Activated CD4-positive, alpha-beta T cell treated with anti-CD3 and anti-CD28 coated beads for 36 hours (primary cell): ENCODE measurements at places on chromosomes 7 and 10. TPM values are rescaled to one million over a fixed set of nuclear protein-coding genes. Genes with fewer than 3 reads are reported as not detected.

Gene BAIAP2L1
- total RNA-seq, result 2.3 TPM

DNA sequence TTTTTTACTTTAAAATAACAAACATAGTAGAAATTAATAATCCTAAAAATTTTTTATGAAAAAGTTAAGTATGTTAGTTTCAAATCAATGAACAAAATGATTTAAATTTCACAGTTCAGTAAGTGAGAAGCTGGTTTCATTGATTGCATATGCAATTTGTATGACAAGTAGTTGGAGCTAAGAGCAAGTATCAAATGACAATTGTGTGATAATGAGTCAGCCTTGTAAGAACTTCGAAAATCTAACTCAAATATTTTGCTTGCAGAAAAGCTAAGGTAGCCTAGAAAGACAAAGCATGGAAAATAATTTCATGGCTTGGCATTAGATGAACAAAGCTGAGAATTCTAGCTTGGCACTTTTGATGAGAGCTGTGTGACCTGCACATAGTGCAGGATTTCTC lies 111.5 kb downstream of the HDAC9 start:
- no peak overlapping the region for H3K27ac ChIP-seq
- no peak overlapping the region for H3K4me3 ChIP-seq
- DNase-seq, result no peak
- no peaks in the 10 kb centered on the region for H3K4me1 ChIP-seq
- no peaks in the 10 kb centered on the region for H3K36me3 ChIP-seq

- no peak overlapping the region for H3K4me3 ChIP-seq
- H3K36me3 ChIP-seq, result no peaks in the 10 kb centered on the region
- H3K27ac ChIP-seq, result no peak overlapping the region
- peaks cover 29% of the 10 kb centered on the region for H3K4me1 ChIP-seq
- no peaks in the 10 kb centered on the region for H3K27me3 ChIP-seq
- DNase-seq, result no peak
Observed at GRCh38 chr10:79098596-79099015, 29.8 kb downstream of the ZMIZ1 start.

Gene CHCHD1
- total RNA-seq, result 37.1 TPM

Gene TSPAN13
- total RNA-seq, result 0.64 TPM

GRCh38 chr10:13717936-13718772 lies 131.4 kb downstream of the PRPF18 start:
- H3K36me3 ChIP-seq, result no peaks in the 10 kb centered on the region
- peak overlapping the region; percentile 58 for H3K27ac ChIP-seq
- H3K27me3 ChIP-seq, result peaks cover 3% of the 10 kb centered on the region
- peak; percentile 62 for DNase-seq
- H3K4me3 ChIP-seq, result peak overlapping the region; percentile 57

- no peaks in the 10 kb centered on the region for H3K4me1 ChIP-seq
- no peak for DNase-seq
- no peaks in the 10 kb centered on the region for H3K36me3 ChIP-seq
- no peak overlapping the region for H3K4me3 ChIP-seq
Observed at GRCh38 chr10:46548498-46549090, 7.9 kb downstream of the GPRIN2 start.

Gene PLEKHS1
- total RNA-seq, result 0.07 TPM

DNA sequence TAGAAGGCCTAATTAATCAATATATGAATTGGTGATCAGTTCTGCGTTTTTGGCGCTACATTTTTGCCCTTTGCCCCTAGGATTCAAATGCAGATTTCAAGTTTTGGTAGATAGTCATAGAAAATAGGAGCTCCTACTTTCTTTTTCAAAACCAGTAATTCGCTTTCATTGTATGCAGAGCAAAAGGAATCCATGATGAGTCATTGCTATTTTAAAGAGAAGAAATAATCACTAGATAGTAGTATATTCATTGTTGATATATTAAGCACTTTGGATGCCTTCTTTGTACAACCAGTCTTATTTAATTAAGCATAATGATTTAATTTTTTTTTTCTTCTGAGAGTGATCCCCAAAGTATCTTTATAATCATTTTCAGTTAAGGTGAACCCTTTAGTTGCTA lies 50.3 kb downstream of the CSTF2T start:
- H3K36me3 ChIP-seq, result no peaks in the 10 kb centered on the region
- DNase-seq, result no peak
- no peak overlapping the region for H3K27ac ChIP-seq
- H3K27me3 ChIP-seq, result peaks cover 2% of the 10 kb centered on the region

DNA sequence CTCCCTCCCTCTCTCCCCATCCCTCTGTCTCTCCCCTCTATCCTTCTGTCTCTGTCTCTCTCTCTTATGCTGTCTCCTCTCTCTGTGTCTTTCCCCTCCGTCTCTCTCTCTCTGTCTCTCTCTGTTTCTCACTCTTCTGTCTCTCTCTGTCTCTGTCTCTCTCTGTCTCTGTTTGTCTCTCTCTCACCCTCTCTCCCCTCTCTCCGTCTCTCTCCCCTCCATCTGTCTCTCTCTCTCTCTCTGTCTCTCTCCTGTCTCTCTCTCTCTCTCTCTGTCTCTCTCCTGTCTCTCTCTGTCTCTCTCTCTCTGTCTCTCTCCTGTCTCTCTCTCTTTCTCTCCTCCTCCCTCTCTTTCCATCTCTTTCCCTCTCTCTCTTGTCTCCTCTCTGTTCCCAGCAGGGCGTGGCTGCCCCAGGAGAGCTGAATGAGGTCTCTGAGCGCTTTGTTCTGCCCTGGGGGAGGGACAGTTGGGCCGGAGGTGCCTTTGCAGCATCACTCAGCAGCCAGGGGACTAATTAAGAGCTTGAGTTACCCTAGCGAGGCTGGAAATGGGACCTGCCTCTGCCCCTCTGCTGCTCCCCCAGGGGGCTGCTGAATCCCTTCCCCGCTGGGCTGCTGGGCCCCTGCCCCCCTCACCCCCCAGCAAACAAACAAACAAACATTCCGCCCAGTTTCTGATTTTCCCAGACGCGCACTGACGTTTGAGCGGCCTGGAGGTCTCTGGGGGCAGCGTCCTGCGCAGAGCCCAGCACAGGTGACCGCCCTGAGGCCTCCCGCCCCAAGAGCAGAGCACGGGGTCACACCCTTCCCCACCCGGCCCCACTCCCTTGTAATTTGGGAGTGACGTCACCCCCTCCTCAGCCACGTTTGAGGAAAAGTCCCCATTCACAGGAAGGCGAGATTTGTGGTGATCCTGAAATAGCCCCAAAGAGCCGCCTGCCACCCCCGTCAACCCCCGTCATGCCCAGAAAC lies 68.1 kb downstream of the PDGFA start:
- H3K27ac ChIP-seq, result peak overlapping the region; percentile 53
- peaks cover 12% of the 10 kb centered on the region for H3K4me1 ChIP-seq
- H3K36me3 ChIP-seq, result no peaks in the 10 kb centered on the region
- H3K4me3 ChIP-seq, result no peak overlapping the region
- no peak for DNase-seq

DNA sequence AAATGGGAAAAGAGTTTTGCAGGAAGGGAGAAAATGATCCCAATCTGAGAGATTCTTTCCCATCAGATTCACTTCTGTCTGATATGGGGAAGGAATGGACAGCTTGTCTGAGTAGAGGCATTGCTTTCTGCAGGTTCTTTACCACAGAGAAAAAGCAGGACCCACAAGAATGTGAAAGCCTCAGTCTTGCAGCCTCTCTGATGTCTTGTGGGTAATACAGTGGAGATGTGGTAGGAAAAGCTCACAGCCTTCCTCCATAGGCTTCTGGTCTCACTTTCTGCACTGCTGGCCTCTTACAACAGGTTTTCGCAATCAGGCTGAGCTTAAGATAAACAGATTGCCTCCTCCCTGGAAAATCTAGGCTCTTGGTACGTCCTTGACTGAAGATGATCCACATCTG lies 551 bp downstream of the IFIT1 start:
- DNase-seq, result no peak
- H3K4me3 ChIP-seq, result peak overlapping the region; percentile 72
- peaks cover 29% of the 10 kb centered on the region for H3K4me1 ChIP-seq
- peaks cover 5% of the 10 kb centered on the region for H3K36me3 ChIP-seq

Gene PRSS2
- total RNA-seq, result not detected

Gene FOXI2
- total RNA-seq, result not detected

- H3K4me1 ChIP-seq, result no peaks in the 10 kb centered on the region
- no peaks in the 10 kb centered on the region for H3K36me3 ChIP-seq
Observed at GRCh38 chr7:103797647-103798307, 191.7 kb downstream of the RELN start.

DNA sequence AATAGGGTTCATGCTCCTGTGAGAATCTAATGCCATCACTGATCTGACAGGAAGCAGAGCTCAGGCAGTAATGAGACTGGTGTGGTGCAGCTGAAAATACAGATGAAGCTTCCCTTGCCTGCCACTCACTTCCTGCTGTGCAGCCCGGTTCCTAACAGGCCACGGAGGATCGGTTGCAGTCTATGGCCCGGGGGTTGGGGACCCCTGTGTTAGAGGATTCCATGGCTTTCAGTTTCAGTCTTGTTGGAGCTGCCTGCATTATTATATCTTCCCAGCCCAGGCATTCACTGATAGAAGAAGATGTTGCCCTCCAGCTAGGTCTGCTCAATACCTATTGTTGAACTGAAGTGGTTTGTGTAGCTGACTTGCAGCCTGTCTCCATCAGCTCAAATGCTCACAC lies 1298.8 kb downstream of the TYW1 start:
- no peak overlapping the region for H3K4me3 ChIP-seq
- no peak for DNase-seq
- no peaks in the 10 kb centered on the region for H3K4me1 ChIP-seq
- no peaks in the 10 kb centered on the region for H3K36me3 ChIP-seq

Gene TRDMT1
- 6.6 TPM for total RNA-seq
